ENCODE measurements at places on chromosomes 12 and 14.

GRCh38 chr12:42793166-42793565 is 203.6 kb upstream of the PRICKLE1 start:
- no peak for DNase-seq

DNA sequence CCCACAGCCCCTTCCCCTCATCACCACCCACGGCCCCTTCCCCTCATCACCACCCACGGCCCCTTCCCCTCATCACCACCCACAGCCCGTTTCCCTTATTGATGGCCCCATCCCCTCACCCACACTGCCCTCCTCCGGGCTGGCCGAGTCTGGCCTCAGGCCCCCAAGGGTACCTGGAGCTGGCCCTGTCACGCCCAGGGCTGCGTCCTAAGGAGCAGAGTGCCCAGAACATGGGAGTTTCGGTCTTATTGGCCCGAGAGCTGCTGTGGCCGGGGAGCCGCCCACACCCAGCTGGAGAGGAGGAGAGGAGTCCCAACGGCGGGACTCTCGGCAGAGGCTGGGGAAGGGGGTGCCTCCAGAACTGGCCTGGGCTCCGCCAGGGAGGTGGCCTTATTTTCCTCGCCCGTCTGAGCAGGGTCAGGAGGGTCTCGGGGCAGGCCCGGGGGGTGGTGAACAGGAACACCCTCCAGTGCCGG is 182.3 kb downstream of the KIF26A start:
- peak; percentile 34 for DNase-seq

GRCh38 chr14:22492622-22493542 is 96.1 kb downstream of the DAD1 start:
- DNase-seq, result no peak

DNA sequence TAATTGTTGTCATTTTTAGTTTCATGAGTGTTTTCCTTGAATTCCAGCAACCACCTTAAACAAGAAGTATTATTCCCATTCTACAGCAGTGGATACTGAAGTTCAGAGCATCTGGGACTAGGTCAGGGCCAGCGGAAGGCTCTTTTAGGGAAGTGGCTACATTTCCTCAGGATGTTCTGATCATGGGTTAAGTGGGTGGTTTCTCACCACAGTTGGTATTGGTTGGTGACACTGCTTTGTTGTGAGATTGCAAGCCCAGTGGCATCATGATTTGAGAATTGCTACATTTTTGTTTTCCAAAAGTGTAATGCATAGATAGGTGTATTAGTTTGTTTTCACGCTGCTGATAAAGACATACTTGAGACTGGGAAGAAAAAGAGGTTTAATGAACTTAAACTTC is 47.1 kb downstream of the SYNE2 start:
- DNase-seq, result no peak

DNA sequence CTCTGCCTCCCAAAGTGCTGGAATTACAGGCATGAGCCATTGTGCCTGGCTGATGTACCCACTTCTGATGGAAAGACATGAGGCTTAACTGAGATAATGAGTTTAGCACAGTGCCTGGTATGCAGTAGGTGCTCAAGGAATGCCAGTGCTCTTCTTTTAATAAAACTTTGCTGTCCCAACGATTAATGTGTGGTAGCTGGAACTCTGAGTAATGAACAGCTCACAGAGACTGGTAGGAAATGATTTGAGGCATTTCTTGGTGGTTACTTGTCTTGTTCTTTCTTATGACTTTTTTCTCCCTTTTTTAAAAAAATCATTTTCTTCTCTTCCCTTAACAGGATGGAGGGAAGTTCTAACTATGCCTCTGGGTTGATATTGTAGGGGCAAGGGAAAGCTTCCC is 235.7 kb upstream of the PWP1 start:
- no peak for DNase-seq

All from mesothelial cell of epicardium (in vitro differentiated cells).